ENCODE measurements at places on chromosomes 16 and 17.

DNA sequence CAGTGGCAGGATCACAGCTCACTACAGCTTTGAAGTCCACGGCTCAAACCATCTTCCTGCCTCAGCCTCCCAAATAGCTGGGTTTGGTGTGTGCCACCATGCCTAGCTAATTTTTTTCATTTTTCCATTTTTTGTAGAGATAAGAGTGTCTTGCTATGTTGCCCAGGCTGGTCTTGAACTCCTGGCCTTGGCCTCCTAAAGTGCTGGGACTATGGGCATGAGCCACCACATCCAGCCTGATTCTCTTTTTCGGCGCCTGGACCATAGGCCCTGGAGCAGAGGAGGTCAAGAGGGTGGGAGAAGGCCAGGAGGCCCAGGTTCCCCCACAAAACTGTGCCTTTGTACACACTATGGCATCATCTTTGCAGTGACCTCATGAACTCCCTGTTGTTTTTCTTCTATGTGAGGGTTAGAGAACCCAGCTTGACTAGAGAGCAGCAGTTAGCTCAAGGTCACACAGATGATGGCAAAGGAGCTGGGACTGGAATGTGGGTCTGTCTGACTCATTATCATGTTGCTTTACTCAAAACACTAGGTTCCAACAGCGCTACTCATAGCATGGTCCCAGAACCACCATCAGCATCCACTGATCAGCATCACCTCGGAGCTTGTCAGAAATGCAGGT is 16.3 kb downstream of the SCN4A start:
- no peak for DNase-seq

- DNase-seq, result no peak
These were observed 15.2 kb upstream of the DBNDD1 start for GRCh38 chr16:90034504-90034903.

GRCh38 chr16:84595052-84595481 is 22.8 kb downstream of the COTL1 start:
- DNase-seq, result no peak

GRCh38 chr17:7572338-7572587 is 7.2 kb upstream of the CD68 start:
- DNase-seq, result no peak

DNA sequence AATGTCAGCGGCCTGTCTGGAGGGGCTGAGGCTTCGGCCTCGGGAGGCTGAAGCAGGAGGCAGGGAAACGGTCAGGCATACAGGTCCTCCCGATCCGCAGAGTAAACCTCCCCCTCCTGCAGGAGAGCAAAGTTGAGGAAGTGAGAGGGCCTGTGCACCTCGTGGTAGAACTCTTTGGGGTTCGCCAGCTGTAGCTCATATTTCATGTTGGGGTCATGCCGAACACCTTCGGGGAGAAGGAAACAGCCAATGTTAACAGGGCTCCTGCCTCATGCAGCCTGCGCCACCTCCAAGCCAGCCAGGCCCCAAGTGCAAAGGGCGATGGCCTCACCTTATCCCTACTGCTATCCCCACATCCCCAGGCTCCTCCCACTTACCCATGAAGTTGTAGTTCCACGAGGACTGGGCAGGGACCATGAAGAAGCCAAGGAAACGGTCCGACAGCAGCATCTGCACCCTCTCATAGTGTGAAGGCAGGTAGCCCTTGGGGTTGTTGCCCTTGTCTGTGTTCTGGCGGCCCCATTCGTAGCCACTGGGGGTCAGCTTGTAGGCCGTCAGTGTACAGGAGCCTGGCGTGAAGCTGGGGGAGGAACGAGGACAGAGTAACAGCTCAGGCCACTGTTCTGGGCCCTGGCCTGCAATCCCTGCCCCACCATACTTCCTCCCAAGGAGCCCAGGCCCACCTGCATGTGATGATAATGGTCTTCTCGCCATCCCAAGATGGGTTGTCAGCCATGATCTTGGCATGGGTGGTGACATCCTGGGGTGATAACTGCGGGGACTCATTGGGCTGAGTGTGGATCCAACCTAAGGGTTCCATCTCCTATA is 1.3 kb upstream of the RILP start:
- no peak for DNase-seq

- DNase-seq, result no peak
These were observed 104.6 kb downstream of the RPTOR start for GRCh38 chr17:80649200-80649644.
